ENCODE measurements at places on chromosomes 1 and 21. TPM values are rescaled to one million over a fixed set of nuclear protein-coding genes. Genes with fewer than 3 reads are reported as not detected.

GRCh38 chr1:31072304-31072746 is 6.8 kb upstream of the PUM1 start:
- no peak for DNase-seq

- no peak for DNase-seq
Observed at GRCh38 chr1:53506355-53507050, 47.3 kb downstream of the DMRTB1 start.

Gene ADAMTS1
- 1.0 TPM for total RNA-seq

- no peak for DNase-seq
Observed at GRCh38 chr1:245952383-245953026, 554.6 kb downstream of the SMYD3 start.

Gene TEX38
- not detected for total RNA-seq

DNA sequence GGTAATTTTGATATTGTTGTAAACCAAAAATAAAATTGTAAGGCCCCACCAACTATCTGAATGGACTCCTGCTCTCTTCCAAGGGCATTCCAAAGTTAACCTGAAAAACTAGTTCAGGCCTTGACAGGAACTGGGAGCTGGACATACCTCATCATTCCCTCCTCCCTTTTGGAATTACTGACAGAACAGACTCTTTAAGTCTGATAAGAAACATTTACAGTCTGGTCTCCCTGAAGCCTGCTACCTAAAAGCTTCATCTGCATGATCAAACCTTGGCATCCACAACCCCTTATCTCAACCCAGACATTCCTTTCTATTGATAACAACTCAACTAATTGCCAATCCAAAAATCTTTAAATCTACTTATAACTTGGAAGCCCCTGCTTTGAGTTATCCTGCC is 123.8 kb downstream of the TLR5 start:
- no peak for DNase-seq

Gene KRTAP12-1
- total RNA-seq, result not detected

DNA sequence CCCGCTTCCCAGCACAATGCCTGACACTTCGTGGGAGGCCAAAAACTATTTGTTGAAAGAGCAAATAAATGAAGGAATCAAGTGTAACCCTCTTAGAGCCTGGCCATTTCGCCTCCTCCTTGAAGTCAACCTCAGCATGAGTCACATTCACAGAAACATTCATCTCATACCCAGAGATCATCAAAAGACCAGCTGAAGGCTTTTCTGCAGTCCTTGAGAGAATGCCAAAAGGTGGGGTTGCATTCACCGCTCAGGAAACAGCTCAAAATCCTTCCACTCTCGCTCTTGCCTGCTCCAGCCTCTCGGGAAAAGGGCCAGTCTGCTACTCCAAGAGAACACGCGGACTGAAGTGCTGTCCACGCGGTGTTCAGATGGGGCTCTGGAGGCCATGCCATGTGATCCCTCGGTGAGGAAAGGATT is 90.0 kb downstream of the VWA5B1 start:
- DNase-seq, result no peak

DNA sequence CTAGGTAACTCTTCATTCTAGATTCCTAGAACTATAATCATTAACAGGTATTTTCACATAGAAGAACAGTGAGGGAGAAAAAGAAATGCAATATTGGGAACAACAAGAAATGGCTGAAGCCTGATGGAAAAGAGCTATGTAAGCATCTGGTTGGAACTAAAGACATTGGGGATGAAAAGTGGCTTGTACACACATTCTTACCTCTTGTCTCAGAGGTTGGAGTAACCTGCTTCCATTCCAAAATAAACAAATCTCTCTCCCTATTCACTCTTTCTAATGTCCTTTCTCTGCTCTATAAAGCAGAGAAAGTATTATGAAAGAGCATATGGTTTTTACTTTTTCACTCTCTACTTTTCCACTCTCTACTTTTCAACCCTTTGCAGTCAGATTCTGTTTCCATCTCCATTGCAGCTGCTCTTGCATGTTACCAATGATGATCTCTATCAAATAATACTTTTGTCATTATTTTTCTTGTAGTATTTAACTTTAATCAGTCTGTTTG is 37.5 kb downstream of the CMPK1 start:
- no peak for DNase-seq

DNA sequence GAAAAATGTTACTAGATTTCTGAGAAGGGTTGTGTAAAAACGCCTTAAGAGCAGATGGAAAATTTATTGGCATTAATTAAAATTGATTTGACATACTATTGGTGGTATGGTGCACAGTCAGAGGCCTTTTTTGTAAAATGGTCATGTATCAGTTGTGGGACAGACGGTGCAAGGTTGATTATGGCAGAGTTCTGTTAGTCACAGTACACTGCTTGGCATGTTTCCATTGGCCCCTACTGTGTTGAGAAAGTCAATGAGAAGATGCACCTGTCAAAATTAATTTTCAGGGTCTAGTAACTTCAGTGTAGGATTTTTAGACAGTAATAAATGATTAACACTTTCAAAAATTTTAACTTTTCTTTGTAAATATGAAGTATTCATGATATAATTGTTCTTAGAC is 4.4 kb downstream of the B3GALT2 start:
- DNase-seq, result no peak

Gene F5
- 149 TPM for total RNA-seq

DNA sequence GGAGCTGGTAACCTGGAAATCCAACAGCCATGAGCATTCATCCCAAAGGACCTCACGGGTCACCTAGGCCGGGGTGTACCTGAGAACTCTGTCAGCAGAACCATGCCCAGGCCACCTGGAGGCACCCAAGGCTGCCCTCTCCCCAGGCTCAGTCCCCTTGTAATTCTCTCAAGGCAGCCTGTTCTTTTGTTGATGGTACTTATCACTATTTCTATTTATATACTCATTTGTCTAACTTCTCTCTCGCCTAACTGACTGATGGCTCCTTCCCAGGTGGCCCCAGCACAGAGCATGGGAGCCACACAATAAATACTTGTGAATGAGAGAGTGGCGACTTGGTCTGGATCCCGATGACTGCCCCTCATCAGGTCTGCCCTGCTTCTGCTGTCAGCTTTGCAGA is 16.7 kb downstream of the CASP9 start:
- no peak for DNase-seq

DNA sequence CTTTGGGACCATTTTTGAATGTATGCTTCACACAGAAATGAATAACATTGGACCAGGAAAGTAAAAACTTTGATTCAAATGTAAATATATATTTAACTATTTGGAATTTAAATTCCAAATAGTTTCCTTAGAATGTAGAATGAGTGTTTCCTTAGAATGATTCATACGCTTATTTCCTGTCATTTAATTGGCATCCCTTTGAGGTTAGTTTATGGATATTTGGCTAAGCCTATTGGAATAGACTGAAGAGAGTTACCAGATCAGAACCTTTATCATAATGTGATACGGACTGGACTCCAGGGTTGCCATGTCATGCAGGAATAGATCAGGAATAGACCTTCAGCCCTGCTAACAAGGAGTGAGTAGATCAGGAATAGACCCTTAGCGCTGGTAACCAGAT is 133.1 kb downstream of the TNNI3K start:
- DNase-seq, result no peak

DNA sequence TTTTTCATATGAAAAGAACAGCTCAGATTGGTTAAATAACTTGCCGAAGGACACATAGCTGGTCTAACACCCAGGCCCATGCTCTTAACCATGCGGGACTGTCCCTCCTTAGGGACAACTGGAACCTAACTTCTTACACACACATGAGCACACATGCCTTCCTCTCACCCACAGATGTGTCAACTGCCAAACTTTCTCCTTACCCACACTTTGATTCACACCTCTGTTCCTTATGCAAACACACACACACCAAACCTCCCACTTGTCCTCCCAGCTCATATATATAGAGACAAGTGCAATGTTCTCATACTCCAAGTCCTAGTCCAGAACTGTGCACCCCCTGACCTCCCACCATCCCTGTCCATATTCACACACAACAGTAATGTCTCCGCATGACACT is 4.3 kb downstream of the RAB25 start:
- DNase-seq, result no peak

DNA sequence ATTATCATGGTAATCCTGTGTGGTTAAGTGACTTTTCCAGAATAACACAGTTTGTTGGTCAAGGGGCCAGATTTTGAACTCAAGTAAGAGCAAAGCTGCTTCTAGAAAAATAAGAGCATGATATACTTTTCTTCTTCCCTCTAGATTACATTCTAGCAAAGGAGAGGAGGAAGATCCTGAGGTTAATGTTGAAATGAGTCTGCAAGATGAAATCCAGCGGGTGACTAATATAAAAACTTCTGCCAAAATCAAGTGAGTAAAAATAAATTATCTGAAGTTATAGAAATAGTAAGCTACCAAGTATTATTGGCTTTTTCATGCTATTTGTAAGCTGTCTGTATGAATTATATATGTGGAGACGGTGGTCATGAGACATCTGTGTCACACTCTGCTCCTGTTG is 12.8 kb downstream of the WDR3 start:
- no peak for DNase-seq

- no peak for DNase-seq
Observed at GRCh38 chr1:83735526-83735925, 263.4 kb downstream of the TTLL7 start.

DNA sequence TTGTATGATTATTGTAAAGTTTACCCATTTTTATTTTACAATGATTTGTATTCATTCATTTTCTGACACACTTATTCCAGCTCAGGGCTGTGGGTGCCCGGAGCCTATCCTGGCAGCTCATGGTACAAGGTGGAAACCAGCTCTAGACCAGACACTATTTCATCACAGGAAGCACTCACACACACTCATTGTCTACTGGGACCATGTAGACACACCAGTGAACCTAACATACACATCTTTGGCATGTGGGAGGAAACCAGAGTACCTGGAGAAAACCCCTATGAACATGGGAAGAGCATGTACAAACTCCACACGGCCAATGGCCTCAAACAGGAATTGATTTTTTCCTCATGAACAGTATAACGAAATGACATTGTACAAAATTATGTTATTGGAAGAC is 2.4 kb downstream of the DTL start:
- no peak for DNase-seq

GRCh38 chr1:152440635-152441471 is 26.8 kb upstream of the CRNN start:
- peak; percentile 58 for DNase-seq

DNA sequence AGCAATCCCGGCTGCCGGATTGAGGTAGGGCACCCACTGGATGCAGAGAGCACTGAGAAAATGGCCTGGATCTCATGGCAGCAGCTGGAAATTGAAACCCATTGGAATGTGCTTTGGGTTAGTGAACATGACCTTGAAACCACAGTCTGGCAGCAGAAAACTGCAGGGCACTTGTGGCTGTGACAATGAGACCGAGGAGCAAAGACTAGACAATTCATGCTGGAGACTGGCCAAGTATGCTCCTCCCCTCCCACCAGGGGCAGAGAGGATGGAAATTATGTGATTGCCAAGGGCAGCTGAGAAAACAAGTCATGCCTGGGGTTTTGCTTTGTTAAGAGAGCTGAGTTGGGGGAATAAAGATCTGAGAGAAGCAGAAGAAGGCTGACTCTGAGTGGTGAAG is 60.7 kb downstream of the ZNF697 start:
- DNase-seq, result no peak

Gene PTPN7
- 352 TPM for total RNA-seq

DNA sequence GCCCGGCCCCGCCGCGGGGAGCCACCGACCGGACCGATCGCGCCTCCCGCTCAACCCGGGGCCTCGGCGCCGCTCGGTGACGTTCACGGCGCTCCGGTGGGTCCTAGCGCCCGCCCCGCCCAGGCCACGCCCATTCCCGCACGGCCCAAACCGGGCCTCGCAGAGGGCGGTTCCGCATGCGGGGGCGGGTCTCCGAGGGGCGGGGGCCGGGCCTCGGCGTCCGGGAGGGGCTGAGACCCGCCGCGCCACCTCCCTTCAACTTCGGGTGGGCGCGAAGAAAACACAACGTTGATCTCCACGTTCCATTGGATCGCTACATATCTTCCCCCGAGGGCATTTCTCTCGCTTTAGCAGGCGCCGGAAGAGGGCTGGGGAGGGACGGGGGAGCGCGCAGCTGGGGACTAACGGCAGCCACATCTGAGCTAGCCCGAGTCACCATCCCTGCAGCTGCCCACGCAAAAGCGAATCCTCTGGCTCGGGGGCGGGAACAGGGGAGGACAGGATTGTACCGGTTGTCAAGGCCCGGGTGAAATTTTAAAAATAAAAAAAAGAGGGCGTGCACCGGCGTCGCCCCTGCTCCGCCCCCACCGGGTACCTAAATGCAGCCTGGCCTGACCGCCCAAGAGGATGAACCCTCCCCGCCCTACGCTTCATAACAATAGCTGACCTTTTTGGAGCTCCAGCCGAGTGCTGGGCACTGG is at the start of gene MAD2L2:
Gene MAD2L2 (minus strand): TSS at position 78 of the 701 bp plus-strand sequence. CDS start 547 bp downstream, outside the sequence.
- DNase-seq, result peak; percentile 89

Gene LCK
- total RNA-seq, result 237 TPM

- DNase-seq, result no peak
Observed at GRCh38 chr1:186871784-186872183, 43.0 kb downstream of the PLA2G4A start.

Gene CCDC17
- 2.3 TPM for total RNA-seq

DNA sequence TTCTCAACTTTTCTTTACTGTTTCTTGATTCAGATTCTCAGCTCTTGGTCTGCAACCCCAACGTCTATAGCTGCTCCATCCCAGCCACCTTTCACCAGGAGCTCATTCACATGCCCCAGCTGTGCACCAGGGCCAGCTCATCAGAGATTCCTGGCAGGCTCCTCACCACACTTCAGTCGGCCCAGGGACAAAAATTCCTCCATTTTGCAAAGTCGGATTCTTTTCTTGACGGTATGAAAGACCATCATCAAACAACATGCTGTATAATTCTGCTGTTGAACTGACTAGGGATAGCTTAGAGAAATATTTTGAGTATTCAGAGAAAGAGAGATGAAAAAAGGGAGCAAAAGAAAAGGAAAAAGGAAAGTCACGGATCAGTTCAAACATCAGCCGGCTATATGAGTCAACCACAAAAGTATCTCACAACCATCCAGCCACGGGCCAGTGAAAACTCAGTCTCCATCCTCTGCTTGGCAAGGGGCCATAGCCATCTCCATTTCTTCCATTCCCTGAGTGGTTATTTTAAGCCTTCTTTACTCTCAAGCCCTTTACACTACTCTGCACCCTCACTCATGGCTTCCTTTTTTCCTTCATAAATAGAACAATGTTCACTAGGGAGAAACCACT is 14.1 kb downstream of the DNASE2B start:
- no peak for DNase-seq

GRCh38 chr1:18651713-18652112 is 21.1 kb downstream of the PAX7 start:
- no peak for DNase-seq

Gene FCRL1
- not detected for total RNA-seq

Gene PRR9
- not detected for total RNA-seq

Gene TFF1
- not detected for total RNA-seq

DNA sequence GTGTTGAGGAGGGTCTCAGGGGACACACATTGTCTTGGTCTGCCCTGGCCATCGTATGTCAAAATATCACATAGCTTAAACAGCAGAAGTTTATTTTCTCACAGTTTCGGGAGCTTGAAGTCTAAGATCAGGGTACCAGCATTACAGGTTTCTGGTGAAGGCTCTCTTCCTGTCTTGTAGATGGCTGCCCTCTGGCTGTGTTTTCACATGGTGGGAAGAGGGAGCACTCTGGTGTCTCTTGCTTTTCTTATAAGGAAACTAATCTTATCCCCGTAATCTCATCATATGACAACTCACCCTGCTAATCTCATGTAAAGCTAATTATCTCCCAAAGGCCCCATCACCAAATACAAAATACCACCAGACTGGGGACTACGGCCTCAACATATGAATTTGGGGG is 246.9 kb upstream of the ST6GALNAC5 start:
- DNase-seq, result no peak

GRCh38 chr1:25019337-25020172 is 89.5 kb upstream of the RUNX3 start:
- DNase-seq, result no peak

GRCh38 chr1:22487781-22488180 is 36.1 kb downstream of the ZBTB40 start:
- DNase-seq, result no peak
